ENCODE measurements at places on chromosomes 6 and 20.
A peak's percentile ranks its signal among the peaks of the same experiment; 100 is the strongest.

- DNase-seq: no peak
Measured at GRCh38 chr20:53826597-53827291, 233.1 kb upstream of the ZNF217 start.

- DNase-seq: no peak
Measured at GRCh38 chr6:126534401-126534800, 194.5 kb downstream of the CENPW start.

- no peak for DNase-seq
Measured at GRCh38 chr6:52543729-52544601, 32.9 kb downstream of the TRAM2 start.

DNA sequence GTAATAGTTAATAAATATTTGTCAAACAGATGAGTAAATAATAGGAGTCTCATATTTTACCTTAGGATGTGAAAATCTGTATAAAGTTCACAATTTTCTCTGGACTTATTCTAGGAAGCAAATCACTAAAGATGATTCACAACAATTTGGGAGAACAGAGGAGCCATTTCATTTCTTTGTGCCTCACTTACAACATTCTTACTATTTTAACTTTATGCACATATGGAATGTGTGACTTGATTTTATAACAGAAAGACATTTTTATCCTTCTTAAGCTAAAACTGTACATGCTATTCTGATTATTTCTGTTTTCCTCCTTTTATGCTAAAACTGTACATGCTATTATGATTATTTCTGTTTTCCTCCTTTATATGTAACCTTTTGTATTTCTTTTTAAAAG lies 83.3 kb downstream of the FUT9 start:
- DNase-seq: no peak

GRCh38 chr6:162963861-162964260 lies 236.1 kb downstream of the PACRG start:
- DNase-seq: no peak

DNA sequence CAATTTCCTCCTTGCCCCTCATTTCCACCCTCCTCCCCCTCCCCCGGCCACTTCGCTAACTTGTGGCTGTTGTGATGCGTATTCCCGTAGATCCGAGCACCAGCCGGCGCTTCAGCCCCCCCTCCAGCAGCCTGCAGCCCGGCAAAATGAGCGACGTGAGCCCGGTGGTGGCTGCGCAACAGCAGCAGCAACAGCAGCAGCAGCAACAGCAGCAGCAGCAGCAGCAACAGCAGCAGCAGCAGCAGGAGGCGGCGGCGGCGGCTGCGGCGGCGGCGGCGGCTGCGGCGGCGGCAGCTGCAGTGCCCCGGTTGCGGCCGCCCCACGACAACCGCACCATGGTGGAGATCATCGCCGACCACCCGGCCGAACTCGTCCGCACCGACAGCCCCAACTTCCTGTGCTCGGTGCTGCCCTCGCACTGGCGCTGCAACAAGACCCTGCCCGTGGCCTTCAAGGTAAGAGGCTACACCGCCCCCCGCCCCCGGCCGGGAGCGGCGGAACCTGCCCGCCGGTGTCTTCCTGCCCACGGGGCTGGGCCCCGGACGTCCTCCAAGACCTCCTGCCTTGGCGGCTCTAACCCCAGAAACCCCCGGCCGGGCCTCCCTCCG lies 44.9 kb upstream of the SUPT3H start:
- peak; percentile 76 for DNase-seq

GRCh38 chr20:6583134-6583738 lies 184.2 kb upstream of the BMP2 start:
- no peak for DNase-seq

DNA sequence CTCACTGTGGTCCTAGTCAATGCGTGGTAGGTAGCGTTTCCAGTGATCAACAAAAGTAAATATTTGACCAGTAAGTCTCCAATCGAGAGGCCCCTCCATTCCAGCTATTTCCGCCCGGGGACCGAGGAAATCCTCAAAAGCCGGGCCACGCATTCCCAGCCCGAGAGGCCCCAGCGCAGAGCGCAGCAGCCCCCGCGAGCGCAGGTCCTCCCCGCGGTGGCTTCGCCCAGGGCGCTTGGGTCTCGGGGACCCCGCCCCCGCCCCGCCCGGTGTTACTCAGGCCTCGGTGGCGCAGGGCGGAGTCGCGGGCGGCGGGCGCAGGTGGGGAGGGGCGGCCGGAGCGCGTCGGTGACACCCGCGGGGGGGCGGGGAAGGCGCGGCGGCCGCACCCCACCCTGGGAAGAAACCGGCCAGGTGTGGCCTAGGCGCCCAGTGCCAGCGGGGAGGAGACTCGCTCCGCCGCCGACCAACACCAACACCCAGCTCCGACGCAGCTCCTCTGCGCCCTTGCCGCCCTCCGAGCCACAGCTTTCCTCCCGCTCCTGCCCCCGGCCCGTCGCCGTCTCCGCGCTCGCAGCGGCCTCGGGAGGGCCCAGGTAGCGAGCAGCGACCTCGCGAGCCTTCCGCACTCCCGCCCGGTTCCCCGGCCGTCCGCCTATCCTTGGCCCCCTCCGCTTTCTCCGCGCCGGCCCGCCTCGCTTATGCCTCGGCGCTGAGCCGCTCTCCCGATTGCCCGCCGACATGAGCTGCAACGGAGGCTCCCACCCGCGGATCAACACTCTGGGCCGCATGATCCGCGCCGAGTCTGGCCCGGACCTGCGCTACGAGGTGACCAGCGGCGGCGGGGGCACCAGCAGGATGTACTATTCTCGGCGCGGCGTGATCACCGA lies at the start of gene DSP:
DSP (plus strand) TSS at position 497 of the 890 bp plus-strand sequence; CDS start at position 742, 245 bp downstream.
- DNase-seq: no peak

DNA sequence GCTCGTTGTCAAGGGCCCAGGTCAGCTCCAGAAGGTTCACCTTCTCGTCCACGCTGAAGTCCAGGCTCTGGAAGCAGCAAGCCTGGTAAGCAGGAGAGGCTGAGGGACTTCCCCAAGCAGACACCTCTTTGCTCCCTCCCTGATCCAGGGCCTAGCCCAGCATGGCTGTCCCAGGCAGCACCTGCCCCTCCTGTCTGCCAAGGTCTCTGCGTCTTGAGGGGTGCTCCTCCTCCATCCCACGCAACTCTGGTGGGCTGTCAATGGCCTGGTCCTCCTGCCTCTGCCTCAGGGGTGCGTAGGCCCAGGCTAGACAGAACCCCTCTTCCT lies 87.1 kb downstream of the NINL start:
- DNase-seq: no peak

DNA sequence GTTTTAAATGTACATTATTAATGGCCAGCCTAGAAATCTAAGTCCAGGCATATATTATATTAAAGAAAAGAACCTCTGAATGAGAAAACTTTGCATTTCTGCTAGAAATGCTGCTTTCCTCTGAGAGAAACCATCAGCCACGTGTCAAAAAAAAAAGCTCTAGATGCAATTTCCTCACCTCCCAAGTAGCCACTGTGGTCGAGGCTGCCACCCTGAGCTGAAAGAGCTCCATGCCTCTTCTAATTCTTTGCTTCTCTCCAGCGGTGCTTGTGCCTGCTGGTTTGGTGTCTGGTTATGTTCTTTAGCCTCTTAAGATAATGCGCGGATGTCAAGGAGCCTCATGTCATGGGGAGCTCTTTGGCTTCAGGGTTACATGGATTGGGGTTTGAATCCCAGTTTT lies 316.0 kb downstream of the TFAP2C start:
- no peak for DNase-seq

DNA sequence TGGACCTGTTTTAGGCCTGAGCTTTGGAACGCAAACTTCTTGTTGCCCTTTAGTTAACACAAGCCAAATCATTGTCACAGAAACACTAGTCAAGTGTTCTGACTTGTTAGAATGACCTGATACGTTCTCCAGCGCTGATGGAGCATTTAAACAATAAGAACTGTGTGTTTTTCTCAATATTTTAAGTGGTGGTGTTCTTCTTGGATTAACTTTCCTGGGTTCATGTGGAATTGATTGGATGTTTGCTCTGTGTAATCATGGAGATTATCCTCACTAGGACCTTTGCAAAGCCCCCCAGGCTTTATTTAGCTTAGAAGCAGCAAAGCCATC lies 1.6 kb downstream of the LRRC1 start:
- no peak for DNase-seq

DNA sequence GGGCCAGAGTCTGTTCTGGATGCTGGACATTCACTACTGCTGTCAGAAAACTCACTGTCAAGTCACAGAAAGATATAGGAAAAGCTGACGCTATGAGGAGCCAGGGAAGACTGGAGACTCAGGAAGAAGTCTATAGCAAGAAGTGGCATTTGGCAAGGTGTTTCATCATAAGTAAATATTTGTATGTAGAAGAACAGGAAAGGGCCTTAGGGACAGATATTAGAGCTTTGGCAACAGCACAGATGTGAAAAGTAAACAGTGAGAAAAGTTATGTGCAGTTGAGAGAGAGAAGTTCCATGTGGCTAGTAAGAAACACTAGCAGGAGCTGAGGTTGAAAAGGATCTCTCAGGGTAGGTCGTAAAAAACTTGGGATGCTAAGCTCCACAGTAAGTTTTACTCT lies 868.9 kb downstream of the PHF3 start:
- no peak for DNase-seq

GRCh38 chr6:69791065-69791471 lies 5.7 kb downstream of the LMBRD1 start:
- no peak for DNase-seq

- no peak for DNase-seq
Measured at GRCh38 chr20:59947376-59947775, 7.2 kb downstream of the FAM217B start.

GRCh38 chr20:64043768-64044167 lies 5.7 kb downstream of the SOX18 start:
- no peak for DNase-seq

DNA sequence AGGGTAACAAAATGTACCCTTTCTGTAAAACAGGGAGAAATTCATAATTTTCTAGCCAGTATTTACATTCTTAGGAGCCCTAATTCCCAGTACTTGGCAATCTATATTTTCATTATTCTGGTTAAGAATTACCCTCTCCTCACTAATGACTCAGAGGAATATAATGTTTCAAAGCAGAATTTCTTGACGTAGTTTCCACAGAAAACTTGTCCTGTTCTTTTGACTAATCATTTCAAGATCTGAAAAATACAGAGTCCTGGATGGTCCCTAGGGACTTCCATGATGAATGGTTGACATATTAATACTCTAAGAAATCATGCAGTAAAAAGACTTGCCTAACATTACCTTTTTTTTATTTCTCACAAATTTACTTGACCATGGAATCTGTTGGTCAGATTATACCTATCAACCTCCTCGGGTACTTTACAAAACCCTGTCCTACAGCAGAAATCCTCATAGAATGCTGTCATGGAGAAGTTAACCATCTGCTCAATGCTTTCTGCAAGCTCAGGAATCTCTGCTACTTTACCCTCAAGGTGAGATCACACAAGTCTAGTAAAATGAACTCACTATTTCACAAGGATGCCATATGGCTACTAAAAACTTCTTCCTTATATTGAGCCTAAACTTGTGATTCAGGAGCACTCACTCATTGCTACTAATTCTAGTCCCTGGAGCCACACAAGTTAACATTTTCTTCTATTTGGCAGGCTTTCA lies 202.1 kb upstream of the CNR1 start:
- DNase-seq: no peak

DNA sequence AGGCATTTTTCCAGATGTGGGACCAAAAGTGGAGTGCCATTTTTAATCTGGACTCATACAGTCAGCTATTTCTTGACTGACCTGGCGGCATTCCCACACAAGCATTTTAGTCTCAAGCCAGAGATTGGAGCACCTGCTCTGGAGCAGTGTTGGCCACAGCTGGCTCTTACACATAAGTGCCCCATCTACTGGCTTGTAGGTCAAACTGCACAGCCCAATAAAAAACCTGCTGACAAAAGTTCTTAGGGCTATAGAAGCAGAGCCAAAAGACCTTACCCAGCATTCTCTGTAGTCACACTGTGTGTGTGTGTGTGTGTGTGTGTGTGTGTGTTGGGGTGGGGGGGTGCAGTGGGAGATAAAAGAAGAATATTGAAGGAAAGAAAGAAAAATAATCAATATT lies 38.6 kb upstream of the SENP6 start:
- DNase-seq: no peak

DNA sequence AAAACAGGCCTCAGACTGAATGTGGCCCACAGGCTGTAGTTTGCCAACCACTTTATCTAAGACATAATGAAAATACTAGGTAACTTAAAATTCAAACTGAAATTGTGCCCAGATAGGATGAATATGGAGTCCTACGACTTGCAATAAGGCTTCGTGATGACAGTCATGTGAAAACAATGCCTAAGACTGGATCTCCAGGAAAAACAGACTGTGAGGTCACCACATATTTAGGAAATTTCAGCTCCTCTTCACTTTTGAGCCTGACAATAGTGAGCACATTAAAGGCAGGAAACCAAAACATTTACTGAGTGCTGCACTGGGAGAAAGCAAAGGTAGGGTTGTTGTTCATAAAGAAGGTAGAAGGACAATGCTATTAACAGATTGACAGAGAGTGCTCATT lies 50.0 kb downstream of the RTN4IP1 start:
- no peak for DNase-seq

- DNase-seq: no peak
Measured at GRCh38 chr6:141261016-141261671, 871.6 kb upstream of the GJE1 start.

GRCh38 chr20:9200196-9200595 lies 131.3 kb downstream of the PLCB4 start:
- DNase-seq: no peak

GRCh38 chr6:146862508-146862919 lies 263.7 kb downstream of the ADGB start:
- no peak for DNase-seq

GRCh38 chr6:71737953-71738352 lies 148.4 kb upstream of the RIMS1 start:
- DNase-seq: no peak

GRCh38 chr6:88641178-88641903 lies 322.1 kb downstream of the RNGTT start:
- DNase-seq: no peak

GRCh38 chr20:61042506-61043385 lies 209.3 kb upstream of the CDH4 start:
- DNase-seq: peak; percentile 38

GRCh38 chr20:8291200-8291599 lies 159.1 kb downstream of the PLCB1 start:
- DNase-seq: no peak

- DNase-seq: no peak
Measured at GRCh38 chr6:103699769-103700168, 1160.0 kb downstream of the HACE1 start.

DNA sequence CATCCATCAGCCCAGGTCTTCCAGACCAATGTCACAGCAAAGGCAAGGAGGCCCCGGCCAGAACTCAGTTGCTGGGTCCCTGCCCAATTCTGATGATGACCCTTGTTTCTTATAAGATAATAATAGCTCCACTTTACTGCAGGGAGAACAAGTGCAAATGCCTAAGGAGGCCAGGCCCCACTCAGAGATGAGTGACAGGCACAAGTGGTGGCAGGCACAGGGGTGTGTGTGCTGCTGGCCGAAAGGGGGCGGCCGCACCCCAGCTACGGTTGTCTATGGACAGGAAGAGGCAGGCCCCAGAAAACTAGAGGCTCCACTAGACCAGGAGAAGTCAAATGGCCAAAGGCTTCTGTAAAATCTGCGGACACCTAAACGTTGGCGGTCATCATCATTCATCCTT lies 28.6 kb downstream of the GNAS-AS1 start:
- DNase-seq: no peak

Measured in left forelimb (tissue), 1 donor.